Stimulated activated CD4-positive, alpha-beta T cell treated with anti-CD3 and anti-CD28 coated beads, Interleukin-4, amount 100 ng/mL, for 48 hours (primary cell): ENCODE measurements at places on chromosomes 11 and 22.

DNA sequence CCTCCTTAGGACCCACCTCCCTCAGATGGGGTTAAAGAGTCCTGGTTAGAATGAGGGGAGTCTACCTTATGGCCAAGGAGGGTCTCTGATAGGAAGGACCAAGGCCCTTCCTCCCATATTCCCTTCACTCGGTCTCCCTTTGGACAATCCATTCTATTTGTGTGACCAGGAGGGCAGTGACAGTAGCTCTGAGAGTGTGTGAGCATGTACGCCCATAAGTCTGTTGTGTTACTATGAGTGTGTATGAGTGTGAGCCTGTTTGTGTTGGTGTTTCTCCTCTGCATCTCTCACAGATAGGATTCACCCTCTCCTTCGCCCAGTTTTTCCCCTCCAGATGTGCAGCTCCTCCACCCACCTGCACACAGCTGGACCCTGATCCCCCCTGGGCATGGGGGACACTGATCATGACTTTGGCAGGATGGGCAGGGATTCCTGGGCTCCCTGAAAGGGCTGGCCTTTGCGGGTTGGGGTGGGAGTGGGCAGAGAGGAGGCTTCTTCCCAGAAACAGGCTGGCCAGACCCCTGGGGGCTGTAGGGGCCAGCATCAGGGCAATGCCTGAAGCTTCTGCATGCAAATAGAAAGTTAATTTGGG lies 14.5 kb downstream of the PHLDB1 start:
- no peak for DNase-seq

- no peak for DNase-seq
These were observed 1.1 kb upstream of the SLC35F2 start for GRCh38 chr11:107859459-107860239.

DNA sequence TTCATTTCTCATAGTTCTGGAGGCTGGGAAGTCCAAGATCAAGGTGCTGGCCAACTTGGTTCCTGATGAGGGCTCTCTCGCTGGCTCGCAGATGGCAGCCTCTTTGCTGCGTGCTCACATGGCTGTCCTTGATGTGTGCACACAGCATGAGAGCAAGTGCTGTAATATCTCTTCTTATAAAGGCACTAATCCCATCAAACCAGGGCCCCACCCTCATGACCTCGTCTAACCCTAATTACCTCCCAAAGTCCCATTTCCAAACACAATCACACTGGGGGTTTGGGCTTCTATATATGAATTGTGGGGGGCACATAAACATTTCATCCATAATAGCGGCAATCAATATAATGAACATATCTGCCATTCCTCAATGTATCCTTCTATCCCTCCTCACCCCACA lies 1062.1 kb downstream of the BRD1 start:
- no peak for DNase-seq

DNA sequence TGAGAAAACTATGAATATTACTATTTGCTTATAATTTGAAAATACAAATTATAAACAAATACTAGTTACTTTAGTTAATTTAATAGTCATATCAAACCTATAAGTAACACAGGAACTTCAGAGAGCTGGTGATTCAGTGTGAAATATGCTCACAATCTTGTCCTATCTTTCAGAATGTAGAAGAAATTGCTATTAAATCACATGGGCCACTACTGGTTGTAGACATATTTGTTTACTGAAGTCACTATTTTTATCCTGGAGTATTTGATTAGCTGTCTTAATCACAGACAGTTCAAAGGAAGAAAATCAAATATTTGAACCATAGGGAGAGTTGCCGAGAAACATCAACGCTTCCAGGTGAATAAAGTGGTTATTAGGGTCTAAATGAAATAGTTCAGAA lies 187.6 kb upstream of the ANO3 start:
- DNase-seq = no peak

DNA sequence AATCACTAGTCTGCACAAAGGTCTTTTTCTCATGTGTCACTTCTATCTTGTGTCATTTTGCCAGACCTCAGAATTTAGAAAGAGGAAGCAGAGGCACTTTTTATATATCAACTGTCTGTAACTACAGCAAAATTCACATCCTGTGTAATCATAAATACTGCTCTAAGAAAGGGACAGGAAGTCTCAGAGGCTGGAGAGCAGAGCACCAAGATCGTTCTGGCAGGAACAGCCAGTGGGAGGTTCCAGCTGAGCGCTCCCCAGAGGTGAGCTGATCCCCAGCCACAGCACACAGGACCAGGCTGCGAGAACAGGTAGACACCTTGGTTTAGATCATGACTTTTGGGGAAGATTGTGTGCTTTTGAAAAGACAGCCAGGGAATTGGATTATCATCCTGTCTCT lies at the start of gene MS4A7:
MS4A7 (plus strand) TSS at position 179 of the 400 bp plus-strand sequence. CDS start 4,610 bp downstream, outside the sequence.
- DNase-seq = no peak

DNA sequence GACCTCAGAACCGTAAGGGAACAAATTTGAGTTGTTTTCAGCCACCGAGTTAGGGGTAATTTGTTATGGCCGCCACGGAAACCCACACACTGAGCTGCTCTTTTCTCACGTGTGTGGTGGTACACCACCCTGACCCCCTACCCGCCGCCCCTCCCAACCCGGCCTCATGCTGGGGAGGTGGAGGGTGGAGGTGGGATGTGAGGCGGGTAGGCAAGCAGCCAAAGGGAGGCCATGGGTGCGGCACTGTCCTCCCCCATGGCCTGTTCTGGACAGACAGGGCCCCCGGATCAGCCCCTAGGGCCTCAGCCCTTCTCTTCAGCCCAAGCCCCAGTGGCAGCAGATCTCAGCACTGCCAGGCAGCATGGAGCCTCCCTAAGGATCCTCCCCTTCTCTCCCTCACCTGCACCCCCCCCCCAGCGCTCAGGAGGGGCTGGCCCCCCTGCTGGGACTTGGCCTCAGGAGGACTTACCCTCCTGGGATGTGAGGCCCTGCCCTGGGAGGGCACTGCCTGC lies 7.9 kb downstream of the PRR5 start:
- no peak for DNase-seq

GRCh38 chr11:24636291-24636629 lies 139.4 kb downstream of the LUZP2 start:
- no peak for DNase-seq

- no peak for DNase-seq
These were observed 381.8 kb downstream of the TBC1D22A start for GRCh38 chr22:47144076-47144765.

DNA sequence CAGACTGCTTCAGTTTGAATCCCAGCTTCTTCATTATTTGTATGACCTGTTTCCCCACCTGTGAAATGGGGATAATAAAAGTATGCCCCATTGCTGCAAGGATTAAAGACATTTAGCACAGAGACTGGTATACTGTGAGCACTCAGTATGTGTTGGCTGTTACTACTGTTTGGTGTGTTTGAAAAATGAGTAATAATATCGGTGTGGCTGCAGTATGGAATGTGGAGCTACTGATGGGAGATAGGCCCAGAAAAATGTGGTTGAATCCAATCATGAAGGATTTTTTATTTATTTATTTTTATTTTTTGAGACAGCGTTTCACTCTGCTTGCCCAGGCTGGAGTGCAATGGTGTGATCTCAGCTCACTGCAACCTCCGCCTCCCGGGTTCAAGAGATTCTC lies 9.1 kb upstream of the C1QTNF4 start:
- no peak for DNase-seq

DNA sequence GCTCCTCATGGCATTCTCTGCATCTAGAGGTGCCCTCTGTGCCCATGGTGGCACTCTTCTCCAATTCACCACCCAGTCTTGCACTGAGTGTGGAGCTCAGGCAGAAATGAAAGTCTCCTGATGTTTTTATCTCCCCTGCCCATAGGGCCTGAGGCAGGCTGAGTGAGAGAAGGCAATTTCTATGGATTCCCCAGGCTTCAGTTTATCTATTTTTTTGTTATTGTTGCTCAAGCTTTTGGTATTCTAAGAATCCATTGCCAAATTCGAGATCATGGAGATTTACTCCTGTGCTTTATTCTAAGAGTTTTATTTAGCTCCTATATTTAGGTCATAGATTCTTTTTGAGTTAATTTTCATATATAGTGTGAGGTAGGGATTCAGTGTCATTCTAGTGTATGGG lies 40.7 kb downstream of the TSPAN18 start:
- no peak for DNase-seq

GRCh38 chr22:44394246-44395117 lies 81.7 kb upstream of the SHISAL1 start:
- DNase-seq = no peak

GRCh38 chr11:78189174-78189724 lies 530 bp downstream of the USP35 start:
- DNase-seq = no peak

DNA sequence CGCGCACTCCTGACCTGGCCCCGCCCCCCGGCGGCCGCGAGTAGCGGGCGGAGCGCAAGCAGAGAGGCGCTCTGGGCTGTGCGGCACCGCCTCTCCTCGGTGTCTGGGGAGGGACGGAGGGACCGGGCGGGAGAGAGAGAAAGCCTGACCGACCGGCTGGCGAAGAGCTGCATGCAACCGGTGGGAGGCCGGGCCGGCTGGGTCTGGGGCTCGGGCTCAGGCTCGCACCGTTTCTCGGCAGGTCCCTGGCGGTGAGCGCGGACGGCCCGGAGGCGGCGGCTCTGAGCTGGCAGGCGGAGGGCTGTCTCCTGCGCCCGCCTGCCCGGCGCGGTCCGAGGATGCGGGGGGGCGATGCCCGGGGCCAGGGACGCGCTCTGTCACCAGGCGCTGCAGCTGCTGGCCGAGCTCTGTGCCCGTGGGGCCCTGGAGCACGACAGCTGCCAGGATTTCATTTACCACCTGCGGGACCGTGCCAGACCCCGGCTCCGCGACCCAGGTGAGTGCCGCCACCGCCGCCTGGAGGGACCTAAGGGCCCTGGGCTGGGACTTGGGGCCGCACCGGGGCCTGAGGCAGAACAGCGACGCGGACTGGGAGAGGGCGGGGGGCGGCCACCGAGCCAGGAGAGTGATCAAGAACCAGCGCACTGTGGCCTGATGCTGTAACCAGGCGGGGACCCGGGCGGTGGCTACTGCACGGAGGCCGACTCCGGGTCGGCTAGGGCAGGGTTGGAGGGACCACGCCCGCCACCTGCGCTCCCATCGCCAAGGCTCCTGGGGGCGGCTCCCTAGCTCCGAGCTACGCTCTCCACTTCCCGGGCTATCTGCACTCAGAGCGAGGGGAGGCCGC lies at the start of gene SYT9:
SYT9 (plus strand) TSS at position 69 of the 847 bp plus-strand sequence; CDS start at position 352, 283 bp downstream.
- DNase-seq = no peak

GRCh38 chr11:20310596-20311394 lies 52.7 kb upstream of the HTATIP2 start:
- DNase-seq = no peak

GRCh38 chr22:27795053-27795452 lies 6.5 kb downstream of the MN1 start:
- no peak for DNase-seq

GRCh38 chr11:123976770-123977560 lies 616 bp downstream of the OR10S1 start:
- no peak for DNase-seq

GRCh38 chr11:133746663-133747306 lies 98.5 kb downstream of the SPATA19 start:
- DNase-seq = no peak

DNA sequence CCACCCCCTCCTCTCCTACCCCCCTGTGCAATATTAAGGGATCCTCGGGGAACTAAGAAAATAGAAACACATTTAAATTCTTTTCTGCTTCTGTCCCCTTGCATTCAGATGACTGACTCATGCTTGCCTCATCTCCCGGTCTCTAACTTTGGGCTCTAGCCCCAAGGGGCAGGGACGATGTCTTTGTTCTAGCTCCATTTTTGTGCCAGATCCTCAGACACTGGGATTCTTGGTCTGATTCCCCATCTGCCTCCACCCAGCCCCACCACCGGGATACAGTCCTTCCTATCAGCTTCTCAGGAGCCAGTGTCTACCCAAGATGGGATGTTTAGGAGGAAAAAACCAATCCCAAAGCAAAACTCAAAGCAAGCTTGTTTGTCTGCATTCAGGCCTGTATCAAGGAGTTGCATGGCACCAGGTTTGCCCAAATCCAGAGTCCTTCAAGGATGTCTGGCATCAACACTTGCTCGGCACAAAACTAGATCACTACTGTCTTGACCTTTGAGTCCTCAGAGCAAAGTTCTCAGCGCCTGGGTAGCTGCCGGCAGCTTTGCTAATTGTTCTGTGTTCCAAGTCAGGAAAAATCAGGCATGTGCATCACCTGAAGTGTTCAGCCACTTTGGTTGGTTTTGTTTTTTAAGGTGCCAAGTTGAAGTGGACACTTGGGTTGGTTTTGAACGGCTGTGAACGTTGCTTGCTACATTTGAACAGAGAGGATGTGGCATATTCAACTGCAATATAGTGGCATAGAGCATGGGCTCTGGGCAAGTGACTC lies 212.8 kb downstream of the DSCAML1 start:
- no peak for DNase-seq

GRCh38 chr11:37177721-37178120 lies 579.7 kb upstream of the RAG2 start:
- no peak for DNase-seq

DNA sequence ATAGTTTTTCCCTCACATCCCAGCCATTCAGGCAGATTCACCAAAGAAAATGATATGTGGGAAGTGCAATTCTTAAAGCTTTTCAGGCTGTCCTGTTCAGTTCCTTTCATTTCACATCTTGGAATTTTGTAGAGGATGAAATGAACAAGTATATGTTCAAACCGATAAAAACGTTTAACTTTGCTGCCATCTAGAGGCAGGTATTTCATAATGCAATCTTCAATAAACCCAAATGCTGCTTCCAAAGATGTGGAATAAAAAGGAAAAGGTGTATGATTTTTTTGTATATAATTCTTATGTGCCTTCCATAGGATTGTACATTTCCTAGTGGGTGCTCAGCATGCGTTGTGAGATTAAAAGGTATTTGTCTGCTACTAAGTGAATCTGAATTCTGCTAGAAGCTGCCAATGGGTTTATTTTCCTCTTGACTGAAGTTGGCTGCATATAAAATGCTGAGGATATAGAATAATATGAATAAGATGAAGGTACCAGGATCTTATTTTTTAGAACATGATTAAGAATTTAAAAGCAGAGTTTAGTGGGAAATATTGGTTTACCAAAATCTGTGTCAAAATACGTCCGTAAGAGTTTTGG lies 199.3 kb downstream of the PGR start:
- no peak for DNase-seq

- DNase-seq = no peak
These were observed 10.2 kb downstream of the SCGB1A1 start for GRCh38 chr11:62428871-62429560.

- no peak for DNase-seq
These were observed 193.3 kb downstream of the TRPC6 start for GRCh38 chr11:101390539-101390938.

DNA sequence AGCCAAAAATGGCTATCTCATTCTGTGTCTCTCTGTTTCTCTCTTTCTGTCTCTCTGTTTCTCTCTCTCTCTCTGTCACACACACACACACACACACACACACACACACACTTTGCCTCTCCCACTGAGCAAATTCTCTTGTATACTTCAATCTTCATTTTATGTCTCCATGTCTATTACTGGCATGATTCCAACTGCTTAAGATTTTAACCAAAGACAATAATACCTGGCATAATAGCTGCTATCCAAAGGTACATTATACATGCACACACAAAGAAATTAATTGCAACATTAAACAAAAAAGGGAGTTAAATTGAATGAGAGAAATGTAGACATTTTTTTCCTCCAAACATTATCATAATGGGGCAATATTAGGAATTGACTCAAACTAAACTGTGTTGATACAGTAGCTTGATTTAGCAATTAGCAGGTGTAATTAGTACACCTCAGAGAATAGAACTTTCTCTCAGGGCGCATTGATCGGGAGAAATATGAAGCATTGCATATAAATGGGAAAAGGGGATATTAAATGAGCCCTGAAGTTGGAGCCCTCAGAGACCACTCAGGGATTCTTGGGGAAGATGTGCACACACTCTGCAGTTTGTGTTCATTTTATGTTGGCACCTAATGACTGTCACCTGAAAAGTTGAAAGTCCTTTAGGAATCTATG lies 17.4 kb upstream of the SLC1A2 start:
- DNase-seq = no peak
